ENCODE measurements at places on chromosomes 12 and 14. TPM values are rescaled to one million over a fixed set of nuclear protein-coding genes. Genes with fewer than 3 reads are reported as not detected.
A peak's percentile ranks its signal among the peaks of the same experiment; 100 is the strongest.

DNA sequence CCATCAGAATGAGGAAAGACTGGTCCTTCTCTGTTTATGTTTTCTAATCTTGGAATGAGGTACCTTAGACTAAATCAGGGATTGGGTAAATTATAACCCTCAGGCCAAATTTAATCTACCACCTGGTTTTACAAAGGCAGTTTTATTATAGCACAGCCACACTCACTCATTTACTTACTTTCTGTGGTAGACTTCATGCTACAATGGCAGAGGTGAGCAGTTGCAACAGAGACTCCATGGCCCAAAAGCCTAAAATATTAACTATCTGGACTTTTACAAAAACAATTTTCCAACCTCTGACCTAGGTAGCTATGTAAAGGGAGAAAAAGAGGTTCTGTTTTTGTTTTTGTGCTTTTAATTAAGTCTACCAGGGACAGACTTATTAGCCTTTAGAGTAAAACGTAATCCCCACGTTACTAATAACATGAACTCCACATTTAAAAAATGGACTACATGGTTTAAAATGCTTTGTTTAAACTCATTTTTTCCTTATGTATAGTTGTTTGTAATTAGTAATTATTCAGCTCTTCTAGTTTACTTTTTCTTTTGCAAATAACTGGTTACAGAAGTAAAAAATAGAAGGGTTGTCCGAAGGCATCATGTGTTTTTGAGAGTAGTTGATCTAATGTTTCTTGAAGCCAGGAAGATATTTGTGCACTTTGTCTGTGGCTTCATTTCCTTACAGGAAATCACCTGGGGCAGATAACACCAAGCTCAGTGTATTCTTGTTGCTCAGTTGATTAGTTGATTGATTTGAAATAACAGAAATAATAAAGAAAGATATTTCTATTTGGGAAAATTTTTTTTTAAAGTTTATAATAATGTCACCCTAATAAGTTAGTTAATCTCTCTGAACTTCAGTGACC is 57.6 kb upstream of the ATP2B1 start:
- no peaks in the 10 kb centered on the region for H3K36me3 ChIP-seq
- peaks cover 28% of the 10 kb centered on the region for H3K4me1 ChIP-seq
- no peak overlapping the region for H3K27ac ChIP-seq
- no peak overlapping the region for H3K4me3 ChIP-seq
- no peaks in the 10 kb centered on the region for H3K27me3 ChIP-seq
- no peak for DNase-seq

DNA sequence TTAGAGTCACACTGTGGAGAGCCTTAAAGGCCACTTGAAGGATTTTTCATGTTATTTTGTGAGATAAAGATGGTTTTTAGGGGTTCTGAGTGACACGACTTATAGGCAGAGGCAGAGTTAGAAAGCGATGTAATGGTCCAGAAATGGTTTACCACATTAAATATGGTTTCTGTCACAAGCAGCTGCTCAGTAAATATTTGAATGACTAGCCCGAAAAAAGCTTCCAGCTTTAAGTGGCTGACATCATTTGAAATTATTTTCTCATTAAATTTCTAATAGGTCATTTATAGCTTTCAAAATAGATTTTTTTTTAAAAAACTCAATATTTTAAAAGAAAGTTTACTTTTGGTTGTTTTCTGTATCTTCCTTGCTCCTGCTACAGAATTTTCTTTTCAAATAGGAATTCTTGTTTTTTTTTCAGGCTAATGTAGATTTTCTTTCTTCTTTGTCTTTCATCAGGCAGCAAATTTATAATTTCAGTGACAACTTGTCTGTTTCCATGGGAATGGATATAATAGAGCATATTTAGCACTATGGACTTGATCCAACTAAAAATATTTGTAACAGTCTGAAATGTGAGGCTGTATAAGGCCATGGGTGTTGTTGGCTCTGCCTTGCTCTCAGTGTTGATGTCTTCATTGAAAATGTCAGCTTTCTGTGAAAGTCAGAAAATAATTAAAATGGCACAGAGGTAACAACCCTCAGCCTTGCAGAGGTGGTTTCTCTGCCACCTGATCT is 700.0 kb downstream of the TMTC2 start:
- H3K4me3 ChIP-seq = no peak overlapping the region
- no peaks in the 10 kb centered on the region for H3K36me3 ChIP-seq
- no peak overlapping the region for H3K27ac ChIP-seq
- no peak for DNase-seq
- H3K27me3 ChIP-seq = no peaks in the 10 kb centered on the region

DNA sequence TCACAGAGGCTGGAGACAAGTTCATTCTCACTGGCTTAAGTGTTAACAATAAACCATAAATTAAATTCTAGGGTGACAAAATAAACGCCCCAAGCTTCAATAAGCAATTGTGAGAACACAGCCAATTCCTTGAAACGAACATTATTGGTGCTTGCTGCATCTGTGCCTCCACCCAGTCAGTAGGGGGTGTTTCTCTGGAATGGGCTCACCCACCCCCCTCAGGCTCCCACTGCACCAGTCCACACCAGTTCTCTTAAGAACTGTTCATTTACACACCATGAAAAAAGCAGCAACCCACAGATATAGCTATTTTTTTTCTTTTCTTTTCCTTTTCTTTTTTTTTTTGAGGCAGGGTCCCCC is 34.7 kb downstream of the CDC42BPB start:
- no peak for DNase-seq
- no peaks in the 10 kb centered on the region for H3K36me3 ChIP-seq
- no peak overlapping the region for H3K27ac ChIP-seq
- H3K4me3 ChIP-seq = no peak overlapping the region
- H3K4me1 ChIP-seq = no peaks in the 10 kb centered on the region
- H3K27me3 ChIP-seq = no peaks in the 10 kb centered on the region

The C14orf132 gene
- 0.05 TPM for total RNA-seq

- no peak overlapping the region for H3K27ac ChIP-seq
- no peaks in the 10 kb centered on the region for H3K36me3 ChIP-seq
- H3K4me3 ChIP-seq = no peak overlapping the region
Observed at GRCh38 chr12:108399514-108399913, 60.4 kb upstream of the CMKLR1 start.

The SLC38A4 gene
- 16.0 TPM for total RNA-seq

GRCh38 chr14:51651388-51652167 is at the start of gene FRMD6:
TSS of gene FRMD6 (plus strand) at chr14:51651910. CDS start at chr14:51689837, 37,927 bp downstream.
- peaks cover 40% of the 10 kb centered on the region for H3K4me1 ChIP-seq
- no peaks in the 10 kb centered on the region for H3K27me3 ChIP-seq
- H3K4me3 ChIP-seq = peak within 1 kb of the TSS; percentile 96
- H3K36me3 ChIP-seq = no peaks in the 10 kb centered on the region

DNA sequence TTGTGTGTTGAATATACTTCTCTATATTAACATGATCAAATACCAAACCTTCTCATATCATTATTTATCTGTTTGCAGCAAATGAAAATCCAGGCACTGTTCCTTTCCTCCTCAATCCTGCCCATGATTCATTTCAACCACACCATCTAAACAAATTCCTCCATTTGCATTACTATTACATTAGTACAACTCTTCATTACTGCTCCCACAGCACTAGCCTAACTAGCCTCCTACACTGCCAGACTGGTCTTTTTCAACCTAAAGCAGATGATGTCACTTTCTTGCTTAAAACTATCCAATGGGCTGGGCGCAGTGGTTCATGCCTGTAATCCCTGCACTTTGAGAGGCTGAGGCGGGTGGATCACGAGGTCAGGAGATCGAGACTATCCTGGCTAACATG is 117.3 kb upstream of the MYF6 start:
- no peaks in the 10 kb centered on the region for H3K27me3 ChIP-seq
- H3K4me3 ChIP-seq = no peak overlapping the region
- DNase-seq = no peak

GRCh38 chr12:108377260-108377659 is 38.1 kb upstream of the CMKLR1 start:
- no peak overlapping the region for H3K4me3 ChIP-seq
- DNase-seq = no peak
- no peak overlapping the region for H3K27ac ChIP-seq
- H3K36me3 ChIP-seq = no peaks in the 10 kb centered on the region

DNA sequence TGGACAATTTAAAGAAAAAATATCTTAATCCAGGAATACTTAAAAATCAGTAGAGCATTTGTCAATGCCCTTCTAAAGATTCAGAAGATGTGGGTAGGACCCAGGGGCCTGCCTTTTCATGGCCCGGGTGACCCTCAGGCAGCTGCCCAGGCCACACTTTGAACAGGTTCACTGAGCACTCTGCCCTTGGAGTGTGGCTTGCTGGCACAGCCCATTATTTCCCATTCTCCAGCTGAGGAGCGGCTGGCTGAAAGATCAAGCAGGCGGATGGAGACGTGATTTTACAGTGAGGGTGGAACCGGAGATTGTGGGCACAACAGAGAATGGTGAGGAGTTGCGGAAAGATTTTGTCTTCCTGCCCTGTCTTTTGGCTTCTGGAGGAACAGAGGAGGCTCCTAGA is 7.1 kb upstream of the PRPH start:
- DNase-seq = no peak
- no peaks in the 10 kb centered on the region for H3K27me3 ChIP-seq
- peaks cover 5% of the 10 kb centered on the region for H3K4me1 ChIP-seq
- H3K27ac ChIP-seq = no peak overlapping the region
- no peaks in the 10 kb centered on the region for H3K36me3 ChIP-seq
- no peak overlapping the region for H3K4me3 ChIP-seq

The ITGA7 gene
- total RNA-seq = 47.0 TPM

The TRIP11 gene
- total RNA-seq = 43.4 TPM

GRCh38 chr14:61620130-61620946 is 75.0 kb upstream of the HIF1A start:
- H3K36me3 ChIP-seq = no peaks in the 10 kb centered on the region
- H3K4me1 ChIP-seq = peaks cover 10% of the 10 kb centered on the region
- no peak overlapping the region for H3K4me3 ChIP-seq
- H3K27ac ChIP-seq = no peak overlapping the region

DNA sequence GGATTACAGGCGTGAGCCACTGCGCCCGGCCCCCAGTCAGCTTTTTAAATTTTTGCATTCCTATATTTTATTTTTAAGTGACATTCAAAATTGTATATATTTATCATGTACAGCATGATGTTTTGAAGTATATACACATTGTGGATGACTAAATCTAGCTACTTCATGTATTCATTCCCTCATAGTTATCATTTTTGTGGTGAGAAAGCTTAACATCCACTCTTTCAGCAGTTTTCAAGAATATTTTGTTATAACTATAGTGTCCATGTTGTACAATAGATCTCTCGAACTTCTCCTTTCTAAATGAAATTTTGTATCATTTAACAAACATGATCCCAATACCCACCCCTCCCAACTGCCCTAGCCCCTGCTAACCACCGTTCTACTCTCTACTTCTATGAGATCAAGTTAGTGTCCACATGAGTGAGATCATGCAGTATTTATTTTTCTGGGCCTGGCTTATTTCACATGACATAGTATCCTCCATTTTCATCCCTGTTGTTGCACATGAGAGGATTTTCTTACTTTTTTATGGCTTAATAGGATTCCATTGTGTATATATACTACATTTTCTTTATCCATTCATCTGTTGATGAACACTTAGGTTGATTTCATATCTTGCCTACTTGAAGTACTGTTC is 8.8 kb upstream of the HEBP1 start:
- no peaks in the 10 kb centered on the region for H3K27me3 ChIP-seq
- H3K36me3 ChIP-seq = no peaks in the 10 kb centered on the region
- H3K4me3 ChIP-seq = no peak overlapping the region

GRCh38 chr12:96146747-96147146 is 47.4 kb upstream of the ELK3 start:
- no peaks in the 10 kb centered on the region for H3K4me1 ChIP-seq
- no peak overlapping the region for H3K27ac ChIP-seq
- H3K27me3 ChIP-seq = no peaks in the 10 kb centered on the region
- H3K36me3 ChIP-seq = no peaks in the 10 kb centered on the region

- no peak overlapping the region for H3K27ac ChIP-seq
- no peaks in the 10 kb centered on the region for H3K27me3 ChIP-seq
- no peak for DNase-seq
- no peaks in the 10 kb centered on the region for H3K36me3 ChIP-seq
Observed at GRCh38 chr12:75585330-75585729, 73.9 kb upstream of the KRR1 start.

The CCDC197 gene
- total RNA-seq = not detected

DNA sequence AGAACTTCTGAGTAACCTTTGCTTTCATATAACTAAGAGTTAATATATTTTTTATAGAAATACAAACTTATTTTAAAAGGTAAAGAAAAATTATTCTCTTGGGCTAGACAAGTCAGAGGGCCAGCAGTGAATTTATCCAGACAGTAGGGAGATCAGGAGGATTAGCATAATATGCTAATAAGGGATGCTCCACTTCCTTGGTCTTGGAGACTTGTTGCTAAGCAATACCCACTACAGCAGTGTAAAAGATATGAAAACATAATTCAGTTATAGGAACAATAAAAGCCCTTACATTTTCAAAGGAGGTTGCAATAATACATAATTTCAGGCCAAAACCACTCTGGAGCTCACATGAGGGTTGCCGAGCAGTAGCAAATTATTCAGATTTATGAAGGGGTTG is 615.6 kb downstream of the KCNH5 start:
- H3K36me3 ChIP-seq = no peaks in the 10 kb centered on the region
- 0 out of 2 replicates have a peak, but pooled peaks cover 4% of the 10 kb centered on the region for H3K4me1 ChIP-seq
- no peaks in the 10 kb centered on the region for H3K27me3 ChIP-seq
- DNase-seq = no peak
- no peak overlapping the region for H3K27ac ChIP-seq
- no peak overlapping the region for H3K4me3 ChIP-seq

The ABCC9 gene
- 123 TPM for total RNA-seq

DNA sequence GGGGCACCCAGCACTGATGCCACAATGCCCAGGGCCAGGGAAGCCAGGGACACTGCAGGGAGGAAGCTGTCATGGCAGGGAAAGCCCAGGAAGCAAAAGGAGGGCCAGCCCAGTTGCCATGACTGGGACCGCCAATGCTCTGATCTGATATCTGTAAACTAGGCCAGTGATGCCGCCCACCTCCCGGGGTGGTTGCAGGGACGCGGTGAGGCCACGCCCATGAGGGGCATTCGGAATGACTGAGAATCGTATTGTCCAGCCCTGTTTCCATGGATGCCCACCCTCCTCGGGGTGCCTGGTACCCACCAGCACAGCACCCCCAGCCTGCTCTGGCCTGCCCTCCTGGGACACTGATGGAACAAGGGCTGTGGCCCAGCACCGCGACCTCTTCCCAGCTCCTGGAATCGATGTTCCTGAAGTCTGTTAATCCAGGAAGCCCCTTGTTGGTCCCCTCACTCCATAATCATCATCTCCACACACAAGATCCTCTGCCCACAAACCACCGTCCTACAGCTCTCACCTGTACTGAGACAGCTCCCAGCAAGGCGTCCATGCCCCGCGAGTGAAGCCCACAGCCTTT is 48.7 kb downstream of the CHGA start:
- H3K4me3 ChIP-seq = no peak overlapping the region
- H3K27ac ChIP-seq = no peak overlapping the region
- DNase-seq = no peak
- peaks cover 3% of the 10 kb centered on the region for H3K36me3 ChIP-seq
- no peaks in the 10 kb centered on the region for H3K27me3 ChIP-seq

The EIF2B2 gene
- total RNA-seq = 54.4 TPM

Measured in Caco-2 (cell line).